Activated CD4-positive, alpha-beta memory T cell treated with anti-CD3 and anti-CD28 coated beads, Interleukin-2, amount 10 ng/mL, durations not matched to agents 7 days and 5 days (primary cell): ENCODE measurements at places on chromosomes 1 and 21. TPM values are rescaled to one million over a fixed set of nuclear protein-coding genes. Genes with fewer than 3 reads are reported as not detected.

The IL19 gene
- total RNA-seq, result not detected

The SLC26A9 gene
- not detected for total RNA-seq

The LORICRIN gene
- total RNA-seq, result not detected

The PADI2 gene
- total RNA-seq, result not detected
